Esophagus squamous epithelium (tissue), 5 donors: ENCODE measurements at places on chromosomes 11 and 22.

- no peak for DNase-seq
These were observed 95.4 kb downstream of the TIMP3 start for GRCh38 chr22:32896891-32897290.

DNA sequence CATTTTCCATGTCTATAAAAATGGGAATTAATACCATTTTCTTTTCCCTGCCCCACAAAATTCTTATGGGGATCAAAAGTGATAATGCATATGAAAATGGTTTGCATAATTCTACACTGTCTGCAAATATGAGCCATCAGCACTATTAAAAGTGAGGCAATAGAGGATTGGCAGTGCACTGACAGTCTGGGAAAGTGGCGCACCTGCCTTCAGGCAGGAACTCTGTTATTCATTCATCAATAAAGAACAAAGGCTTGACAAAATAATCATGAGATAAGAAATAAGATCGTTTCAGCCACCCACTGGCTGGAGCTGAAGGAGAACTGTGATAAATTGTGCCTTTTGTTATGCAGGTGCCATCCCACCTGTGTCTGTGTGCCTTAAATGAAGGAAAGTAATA, 49.5 kb downstream of the ARFGAP2 start:
- DNase-seq: no peak

DNA sequence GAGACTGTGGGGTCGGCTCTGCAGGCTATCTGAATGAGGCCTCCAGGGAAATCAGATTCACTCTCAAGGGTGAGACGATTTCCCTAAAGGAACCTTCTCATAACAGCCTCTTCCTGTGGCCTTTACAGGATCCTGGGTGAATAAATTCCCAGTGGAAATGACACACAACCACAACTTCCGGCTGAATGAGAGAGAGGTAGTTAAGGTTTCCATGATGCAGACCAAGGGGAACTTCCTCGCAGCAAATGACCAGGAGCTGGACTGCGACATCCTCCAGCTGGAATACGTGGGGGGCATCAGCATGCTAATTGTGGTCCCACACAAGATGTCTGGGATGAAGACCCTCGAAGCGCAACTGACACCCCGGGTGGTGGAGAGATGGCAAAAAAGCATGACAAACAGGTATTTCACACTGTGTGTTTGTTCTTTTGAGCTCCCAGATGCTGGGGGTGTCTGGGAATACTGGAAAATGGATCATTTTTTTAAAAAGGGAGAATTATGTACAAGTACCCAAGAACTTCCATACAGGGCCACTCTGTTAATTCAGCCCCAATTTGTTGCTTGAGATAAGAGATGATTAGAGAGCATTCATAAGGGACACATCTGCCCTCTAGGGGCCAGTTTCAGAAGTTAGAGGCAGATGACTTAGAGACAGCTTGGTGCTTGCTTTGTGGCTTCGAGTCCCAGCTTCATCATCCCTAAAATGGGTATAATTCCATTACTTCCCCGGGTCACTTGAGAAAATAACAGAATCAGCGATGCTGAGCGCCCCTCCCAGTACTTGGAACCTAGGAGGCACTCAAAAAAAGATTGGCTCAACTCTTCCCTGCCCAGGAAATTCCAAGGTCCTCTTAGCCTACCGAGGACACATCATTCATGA, 10.2 kb downstream of the SERPIND1 start:
- no peak for DNase-seq

DNA sequence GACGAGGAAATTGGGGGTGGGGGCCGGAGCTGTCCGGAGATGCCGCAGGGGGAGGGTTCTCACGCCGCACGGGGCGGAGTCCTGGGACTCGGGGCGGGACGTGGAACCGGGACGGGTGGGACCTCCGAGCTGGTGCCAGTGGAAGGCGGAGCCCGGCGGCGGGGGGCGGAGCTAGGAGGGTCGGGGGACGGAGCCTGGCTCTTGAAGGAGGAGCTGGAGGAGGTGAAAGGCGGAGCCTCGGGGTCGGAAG, 271 bp downstream of the FKBP2 start:
- peak; percentile 96 for DNase-seq

DNA sequence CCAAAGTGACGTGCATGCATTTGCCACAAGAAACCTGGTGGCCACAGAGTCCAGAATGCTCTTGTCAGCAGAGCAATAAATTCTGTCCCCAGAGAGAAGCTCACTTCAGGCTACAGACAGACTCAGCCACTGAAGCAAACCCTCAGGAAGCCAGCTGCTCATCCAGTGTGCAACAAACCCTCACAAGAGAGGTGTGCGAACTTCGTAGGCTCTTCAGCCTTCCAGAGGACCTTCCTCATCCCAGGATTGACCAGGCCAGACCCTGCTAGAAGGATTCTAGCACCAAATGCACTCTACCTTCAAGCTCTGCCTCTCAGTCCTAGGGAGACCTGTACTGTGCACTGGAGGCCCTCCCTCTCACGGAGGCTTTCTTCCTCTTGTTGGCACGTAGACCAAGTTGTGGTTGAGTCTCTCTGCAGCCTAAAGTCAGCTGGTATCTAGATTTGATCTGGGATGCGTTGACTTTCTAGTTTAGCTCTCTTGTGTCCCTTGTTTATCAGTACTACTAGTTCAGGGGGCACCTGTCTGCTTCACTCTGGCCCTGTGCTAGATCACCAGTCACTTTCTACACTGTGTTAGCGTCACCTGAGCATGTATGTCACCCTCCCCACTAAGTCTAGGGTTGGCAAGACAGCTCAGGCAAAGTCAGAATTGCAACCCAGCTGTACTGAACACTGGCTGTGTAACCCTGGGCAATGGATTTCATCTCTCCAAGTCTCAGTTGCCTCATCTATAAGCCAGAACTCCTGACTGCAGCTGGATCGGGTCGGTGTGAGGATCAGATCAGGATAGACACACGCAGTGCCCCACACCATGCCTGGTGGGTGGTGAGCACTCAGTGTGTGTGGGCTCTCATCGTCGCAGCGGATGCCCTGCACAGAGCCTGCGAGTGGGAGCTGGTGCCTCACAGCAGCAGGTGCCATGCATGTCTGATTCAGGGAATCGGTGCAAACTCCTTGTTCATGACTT, 22.1 kb upstream of the TMPRSS13 start:
- no peak for DNase-seq

- no peak for DNase-seq
These were observed 185.6 kb upstream of the ARHGAP42 start for GRCh38 chr11:100501450-100501849.

DNA sequence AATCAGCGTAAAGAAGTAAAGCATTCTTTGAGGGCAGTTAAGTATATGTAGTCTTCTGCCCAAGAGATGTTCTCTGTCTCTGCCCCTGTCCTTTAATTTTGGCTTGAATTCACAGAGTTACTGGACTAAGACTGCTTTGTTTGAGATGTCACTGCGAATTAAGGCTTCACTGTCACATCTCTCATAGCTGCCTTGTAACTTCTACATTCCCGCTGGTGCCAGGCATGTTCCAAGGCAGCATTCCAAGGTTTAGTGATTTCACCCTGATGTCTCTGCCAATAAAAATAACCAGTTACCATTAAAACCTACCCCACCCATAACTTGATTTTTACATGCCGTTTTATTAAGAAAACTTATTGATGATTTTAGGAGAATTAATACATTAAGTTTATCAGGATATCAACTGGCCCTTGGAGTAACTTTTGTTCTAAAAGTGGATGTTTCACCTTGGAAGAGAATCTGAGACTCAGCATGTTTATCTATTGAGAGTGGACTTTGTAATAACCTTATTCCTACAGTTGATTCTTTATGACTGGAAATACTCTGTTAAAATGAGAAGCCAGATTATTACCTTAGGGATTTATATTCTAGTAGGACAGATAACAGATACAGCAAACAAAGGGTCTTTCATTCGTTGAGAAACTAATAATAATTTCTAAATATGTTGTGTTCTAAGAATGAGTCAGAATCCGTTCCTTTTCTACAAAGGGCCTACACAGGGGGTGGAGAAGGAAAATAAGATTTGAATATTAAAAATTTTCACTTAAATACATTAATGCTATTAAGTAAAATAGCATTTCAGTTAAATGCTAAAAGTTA, 110.2 kb downstream of the UVRAG start:
- no peak for DNase-seq

DNA sequence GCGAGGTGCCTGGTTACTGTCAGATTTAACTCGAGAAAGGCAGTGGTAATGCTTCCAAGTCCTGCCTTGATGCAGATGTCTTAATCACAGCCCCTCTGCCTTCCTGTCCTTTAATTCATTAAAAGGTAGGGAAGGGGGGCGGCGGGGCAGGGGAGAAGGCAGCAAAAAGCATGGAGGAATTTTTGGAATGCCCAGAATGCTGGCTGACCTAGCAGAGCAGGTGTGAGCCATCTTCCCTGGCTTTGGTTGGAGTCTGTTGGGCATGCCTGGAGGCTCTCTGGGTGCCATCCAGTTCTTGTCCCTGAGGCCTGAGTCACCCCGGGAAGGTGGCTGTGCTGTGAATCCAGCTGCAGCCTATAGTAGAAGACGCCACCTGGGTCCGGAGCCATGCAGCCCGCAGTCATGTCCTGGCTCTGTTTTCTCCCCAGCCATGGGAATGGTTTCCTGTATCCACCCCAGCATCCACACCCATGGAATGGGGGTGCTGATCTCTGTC, 15.6 kb downstream of the KIAA1671 start:
- DNase-seq: no peak

DNA sequence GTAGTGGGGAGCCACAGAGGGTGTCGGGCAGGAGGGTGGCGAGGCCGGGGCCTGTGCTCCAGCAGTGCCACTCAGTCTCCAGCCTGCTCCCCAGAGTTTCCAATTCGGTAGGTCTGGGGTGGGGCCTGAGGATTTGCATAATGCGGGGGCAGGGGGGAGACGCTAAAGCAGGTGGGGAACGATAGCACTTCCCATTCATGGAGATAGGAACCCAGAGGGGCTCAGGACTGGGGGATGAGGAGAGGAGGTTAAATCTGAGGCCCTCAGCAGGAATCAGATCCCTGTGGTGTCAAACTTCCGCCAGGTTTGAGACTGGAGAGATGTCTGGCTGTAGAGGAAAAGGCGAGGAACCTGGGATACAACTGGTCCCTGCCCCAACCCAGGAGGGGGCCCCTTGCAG, 29.8 kb downstream of the WNT11 start:
- no peak for DNase-seq

- no peak for DNase-seq
These were observed 23.0 kb downstream of the KCNE3 start for GRCh38 chr11:74444173-74444826.

- no peak for DNase-seq
These were observed 4.3 kb upstream of the PRDM10 start for GRCh38 chr11:130006929-130007328.

- DNase-seq: no peak
These were observed 118.2 kb upstream of the OR9Q1 start for GRCh38 chr11:57905439-57905838.

- DNase-seq: no peak
These were observed 31.6 kb downstream of the ACER3 start for GRCh38 chr11:76892306-76892705.
